Right ventricle myocardium superior (tissue), 1 donor: ENCODE measurements at places on chromosomes 7 and 10. TPM values are rescaled to one million over a fixed set of nuclear protein-coding genes. Genes with fewer than 3 reads are reported as not detected.
A peak's percentile ranks its signal among the peaks of the same experiment; 100 is the strongest.

The HOXA1 gene
- 0.13 TPM for total RNA-seq

DNA sequence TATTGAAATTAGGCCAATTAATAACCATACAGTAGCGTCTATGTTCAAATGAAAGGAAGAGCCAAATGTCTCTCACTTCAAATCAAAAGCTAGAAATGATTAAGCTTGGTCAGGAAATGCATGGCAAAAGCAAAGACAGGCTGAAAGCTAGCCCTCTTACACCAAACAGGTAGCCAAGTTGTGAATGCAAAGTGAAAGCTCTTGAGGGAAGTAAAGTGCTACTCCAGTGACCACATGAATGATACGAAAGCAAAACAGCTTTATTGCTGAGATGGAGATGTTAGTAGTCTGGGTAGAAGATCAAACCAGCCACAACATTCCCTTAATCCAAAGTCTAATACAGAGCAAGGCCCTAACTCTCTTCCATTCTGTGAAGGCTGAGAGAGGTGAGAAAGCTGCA is 123.8 kb downstream of the TEX36 start:
- DNase-seq = no peak

The NKX2-3 gene
- not detected for total RNA-seq

The TDRD1 gene
- total RNA-seq = 5.8 TPM

The RBP4 gene
- 4.9 TPM for total RNA-seq

GRCh38 chr7:127598318-127598717 is 4.8 kb downstream of the FSCN3 start:
- no peak for DNase-seq

GRCh38 chr10:63819753-63820329 is 298.6 kb downstream of the REEP3 start:
- DNase-seq = peak; percentile 81
